ENCODE measurements at places on chromosomes 7 and 10. TPM values are rescaled to one million over a fixed set of nuclear protein-coding genes. Genes with fewer than 3 reads are reported as not detected.

Gene FRMPD2
- not detected for total RNA-seq

Gene TES
- total RNA-seq = 143 TPM

Gene SKIDA1
- total RNA-seq = 1.7 TPM

Gene GIMAP7
- not detected for total RNA-seq

Gene SYT15
- 5.2 TPM for total RNA-seq

Gene LLCFC1
- total RNA-seq = not detected

Gene POLD2
- total RNA-seq = 84.9 TPM

Gene LBX1
- not detected for total RNA-seq

Gene ZNF746
- 22.2 TPM for total RNA-seq

Gene PLAU
- 4.7 TPM for total RNA-seq

Gene ATRNL1
- 36.2 TPM for total RNA-seq

Gene DYNC1I1
- total RNA-seq = 3.9 TPM

Gene PEX1
- 9.8 TPM for total RNA-seq

- DNase-seq = no peak
Observed at GRCh38 chr7:111681242-111681641, 119.0 kb upstream of the IMMP2L start.

- DNase-seq = no peak
Observed at GRCh38 chr7:155274633-155275355, 22.9 kb upstream of the INSIG1 start.

DNA sequence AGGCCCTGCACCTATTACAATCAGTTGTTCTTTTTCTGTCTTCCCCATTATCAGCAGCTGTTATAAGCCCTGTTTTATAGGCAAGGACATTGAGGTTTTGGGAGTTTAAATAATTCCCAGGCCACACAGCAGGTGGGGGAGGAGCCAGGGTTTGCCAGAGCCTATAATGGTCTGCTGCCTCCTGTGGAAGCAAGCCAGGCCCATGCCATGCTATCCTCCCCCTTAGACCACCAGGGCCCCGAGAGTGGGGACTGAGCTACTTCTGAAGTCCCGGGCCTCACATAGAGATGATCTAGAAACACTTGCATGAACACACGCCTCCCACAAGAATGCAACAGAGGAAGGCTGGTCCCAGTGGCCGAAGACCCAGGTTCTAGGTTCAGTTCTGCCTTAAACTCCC is 141.7 kb downstream of the SH3PXD2A start:
- DNase-seq = no peak

DNA sequence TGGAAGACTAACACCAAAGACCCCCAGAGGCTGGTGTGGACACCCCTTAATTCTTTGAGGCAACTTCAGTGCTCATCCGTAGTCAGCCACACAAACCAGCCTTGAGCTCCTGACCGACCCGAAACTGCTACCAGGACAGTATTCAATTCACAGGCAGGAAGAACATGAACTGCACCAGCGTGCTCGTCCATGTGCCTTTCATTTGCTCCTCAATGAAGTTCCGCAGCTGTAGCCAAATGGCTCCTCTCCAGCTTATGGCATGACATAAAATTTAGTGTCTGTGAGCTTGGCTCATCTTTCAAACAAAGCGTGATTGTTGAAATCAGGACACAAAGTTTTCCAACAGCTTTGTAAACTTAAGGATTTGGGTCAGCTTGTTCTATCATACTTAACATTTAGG is 144.1 kb upstream of the FAM171A1 start:
- no peak for DNase-seq

DNA sequence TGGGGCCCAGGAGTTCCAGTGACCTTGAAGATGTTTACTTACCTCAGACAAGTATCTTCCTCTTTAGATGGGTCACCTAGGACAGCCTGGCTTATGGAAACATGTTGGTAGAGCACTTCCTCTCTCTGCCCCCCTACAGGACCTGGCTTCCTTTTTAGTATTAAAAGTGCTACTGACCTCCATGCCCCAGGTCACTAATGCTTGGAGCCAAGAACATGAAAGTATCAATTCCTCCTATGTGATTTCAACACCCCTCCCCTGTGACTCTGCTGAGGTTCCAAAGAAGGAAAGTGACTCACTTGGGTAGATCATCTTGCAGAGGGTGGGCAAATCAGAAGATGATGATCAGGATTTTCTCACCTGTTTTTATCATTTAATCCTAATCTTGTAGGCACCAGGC is 125.3 kb upstream of the CCDC6 start:
- no peak for DNase-seq

DNA sequence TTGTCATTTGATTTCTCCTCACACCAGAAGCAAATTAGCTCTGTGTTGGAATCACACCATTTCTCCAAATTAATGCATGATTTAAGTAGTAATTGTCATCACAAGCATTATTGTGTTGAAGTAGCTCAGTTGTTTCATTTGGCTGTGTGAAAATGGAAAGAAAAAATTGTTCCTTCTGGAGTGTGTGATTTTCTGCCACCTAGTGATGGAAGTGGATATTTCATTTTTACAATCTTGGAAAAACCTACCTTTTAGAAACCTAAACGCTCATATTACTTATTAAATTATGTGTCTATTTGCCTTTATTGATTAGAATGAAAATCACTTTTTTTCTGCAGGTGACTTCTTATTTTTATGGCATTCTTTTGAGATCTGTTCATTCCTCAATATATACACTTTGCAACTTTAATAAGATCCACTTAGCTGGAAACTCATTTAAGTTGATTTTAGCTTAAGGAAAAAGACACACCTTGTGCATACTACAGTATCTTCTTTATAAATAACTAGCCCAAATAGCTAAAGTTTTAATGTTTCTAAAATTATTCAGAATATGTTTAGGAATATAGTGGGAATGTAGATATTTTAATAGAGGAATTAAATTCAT is 50.0 kb downstream of the SRI start:
- DNase-seq = peak; percentile 6

DNA sequence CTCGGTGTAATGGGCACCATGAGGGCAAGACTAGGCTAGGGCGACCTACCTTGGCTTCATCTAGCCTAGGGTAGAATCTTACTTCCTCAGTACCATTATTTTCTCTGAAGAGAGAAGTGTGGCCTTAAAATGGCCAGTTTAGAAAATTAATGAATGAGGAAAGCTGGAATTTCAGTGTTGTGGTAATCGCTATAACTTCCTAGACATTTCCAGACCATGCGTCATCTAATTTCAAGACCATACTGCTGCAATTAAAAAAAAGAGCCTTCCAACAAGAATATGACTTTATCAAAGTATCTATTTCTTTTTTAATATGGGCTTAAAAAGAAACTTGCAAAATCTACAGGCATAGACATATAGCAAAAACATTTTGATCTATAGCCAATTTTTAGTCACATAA is 68.5 kb downstream of the CPVL start:
- DNase-seq = no peak

DNA sequence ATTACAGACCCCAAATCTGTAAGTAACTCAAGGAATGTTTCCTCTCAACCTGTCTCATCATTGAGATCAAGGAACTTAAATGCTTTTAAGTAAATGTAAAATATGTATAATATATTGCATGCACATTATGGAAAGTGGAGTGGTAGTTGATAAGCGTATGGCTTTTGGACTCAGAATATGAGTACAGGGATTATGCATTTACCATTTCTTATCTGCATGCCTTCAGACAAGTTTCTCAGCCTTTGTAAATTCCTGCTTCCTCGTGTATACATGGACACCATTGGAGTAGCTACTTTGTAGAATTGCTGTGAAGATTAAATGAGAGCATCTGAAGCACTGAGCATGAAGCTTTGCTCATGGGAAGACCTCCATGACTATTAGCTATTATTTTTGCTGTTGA is 70.5 kb downstream of the CACNB2 start:
- DNase-seq = no peak

DNA sequence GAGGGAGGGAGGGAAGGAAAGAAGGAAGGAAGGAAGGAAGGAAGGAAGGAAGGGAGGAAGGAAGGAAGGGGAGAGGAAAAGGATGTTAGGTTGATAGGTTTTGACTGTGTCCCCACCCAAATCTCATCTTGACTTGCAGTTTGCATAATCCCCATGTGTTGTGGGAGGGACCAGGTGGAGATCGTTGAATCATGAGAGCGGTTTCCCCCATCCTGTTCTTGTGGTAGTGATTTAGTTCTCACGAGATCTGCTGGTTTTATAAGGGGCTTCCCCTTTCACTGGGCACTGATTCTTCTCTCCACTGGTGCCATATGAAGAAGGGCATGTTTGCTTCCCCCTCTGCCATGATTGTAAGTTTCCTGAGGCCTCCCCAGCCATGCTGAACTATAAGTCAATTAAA is 15.1 kb upstream of the NUDCD3 start:
- no peak for DNase-seq

DNA sequence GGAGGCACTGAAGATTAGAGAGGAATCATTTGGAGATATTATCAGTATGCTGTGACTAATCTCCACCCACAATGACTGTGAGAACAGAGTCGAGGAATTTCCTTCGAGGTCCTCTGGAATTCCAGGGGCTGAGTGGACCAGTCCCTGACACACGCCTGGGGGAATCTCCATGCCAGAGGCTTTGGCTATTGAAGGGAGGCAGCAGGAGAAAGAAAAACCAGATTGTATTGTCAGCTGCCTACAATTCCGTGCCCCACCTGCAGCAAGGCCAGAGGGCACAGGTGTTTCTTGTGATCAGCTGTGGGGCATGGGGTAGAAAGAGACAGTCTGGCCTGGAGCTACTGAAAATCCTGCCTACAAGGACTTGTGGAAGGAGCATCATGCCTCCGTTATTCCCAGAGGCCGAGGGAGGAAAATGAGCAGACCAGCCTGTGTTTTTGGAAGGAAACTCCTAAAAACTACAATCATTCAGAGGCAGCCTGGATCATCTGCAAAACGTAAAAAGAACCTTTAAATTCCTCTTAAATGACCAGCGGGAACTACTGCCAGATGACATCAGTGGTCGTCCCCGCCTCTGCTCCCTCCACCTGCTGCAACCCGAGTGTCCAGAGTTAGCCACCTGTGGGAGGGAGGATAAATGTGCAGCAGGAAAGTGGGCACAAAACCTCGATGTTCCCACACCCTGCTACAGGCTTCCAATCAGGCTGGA is 25.4 kb upstream of the ANK3 start:
- DNase-seq = peak; percentile 62

DNA sequence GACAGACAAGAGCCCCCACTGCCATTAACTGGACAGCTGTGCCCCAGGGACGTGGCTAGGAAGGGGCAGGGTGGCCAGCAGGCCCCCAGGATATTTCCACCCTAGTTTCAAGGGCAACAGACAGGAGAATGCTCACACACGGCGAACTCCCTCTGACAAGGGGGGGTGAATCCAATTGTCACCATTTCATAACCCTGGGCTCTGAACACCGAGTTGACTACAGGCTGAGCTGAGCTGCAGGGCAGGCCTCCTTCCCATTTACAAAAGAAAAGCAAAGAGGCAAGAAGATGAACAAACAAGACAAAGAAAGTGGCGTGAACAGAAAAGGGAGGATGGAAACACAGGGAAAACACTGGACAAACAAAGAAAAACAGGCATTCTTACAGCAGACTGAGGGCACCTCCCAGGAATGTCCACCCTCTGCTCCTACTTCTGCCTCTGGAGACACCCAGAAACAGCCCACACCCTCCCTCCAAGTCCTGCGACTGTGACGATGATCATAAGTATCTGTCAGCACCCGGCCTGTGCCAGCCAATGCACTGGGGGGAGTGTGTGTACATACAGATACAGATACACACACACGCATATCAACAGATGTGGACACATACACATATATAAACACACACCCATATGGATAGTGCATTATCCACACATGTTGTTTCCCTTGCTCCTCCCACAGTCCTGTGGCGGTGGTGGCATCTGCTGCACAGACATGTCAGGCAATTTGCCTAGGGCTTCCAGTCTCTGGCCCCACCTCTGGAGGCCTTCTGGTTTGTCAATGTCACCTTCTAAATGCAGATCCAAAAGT is 66.2 kb downstream of the FAM53B start:
- DNase-seq = no peak

- DNase-seq = no peak
Observed at GRCh38 chr7:8208816-8209215, 53.2 kb downstream of the ICA1 start.

DNA sequence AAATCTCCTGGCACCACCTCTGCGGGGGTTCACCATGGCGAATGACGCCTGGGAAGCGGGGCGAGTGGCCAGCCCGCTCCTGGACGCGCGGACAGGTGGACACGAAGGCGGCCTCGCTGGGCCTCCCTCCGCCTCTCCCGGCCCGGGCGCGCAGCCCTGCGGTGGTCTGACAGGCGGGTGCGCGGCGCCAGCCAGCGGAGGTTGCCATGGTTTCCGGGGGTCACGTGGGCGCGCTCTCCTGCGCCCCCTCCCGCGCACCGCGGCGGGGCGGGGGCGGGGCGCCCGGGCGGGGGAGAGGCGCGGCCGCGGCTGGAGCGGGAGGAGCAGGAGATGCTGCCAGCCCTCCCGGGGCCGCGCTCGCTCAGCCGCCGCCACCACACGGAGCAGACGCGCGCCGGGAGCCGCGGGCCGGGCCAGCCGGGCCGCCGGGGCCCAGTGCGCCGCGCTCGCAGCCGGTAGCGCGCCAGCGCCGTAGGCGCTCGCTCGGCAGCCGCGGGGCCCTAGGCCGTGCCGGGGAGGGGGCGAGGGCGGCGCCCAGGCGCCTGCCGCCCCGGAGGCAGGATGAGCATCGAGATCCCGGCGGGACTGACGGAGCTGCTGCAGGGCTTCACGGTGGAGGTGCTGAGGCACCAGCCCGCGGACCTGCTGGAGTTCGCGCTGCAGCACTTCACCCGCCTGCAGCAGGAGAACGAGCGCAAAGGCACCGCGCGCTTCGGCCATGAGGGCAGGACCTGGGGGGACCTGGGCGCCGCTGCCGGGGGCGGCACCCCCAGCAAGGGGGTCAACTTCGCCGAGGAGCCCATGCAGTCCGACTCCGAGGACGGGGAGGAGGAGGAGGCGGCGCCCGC is at the start of gene PRKAR2B:
Gene PRKAR2B, plus strand, starts transcription at position 359 of the 848 bp plus-strand sequence. Its CDS starts 203 bp downstream, at position 562.
- DNase-seq = peak; percentile 55

GRCh38 chr10:111158595-111158994 is 81.8 kb downstream of the ADRA2A start:
- no peak for DNase-seq

DNA sequence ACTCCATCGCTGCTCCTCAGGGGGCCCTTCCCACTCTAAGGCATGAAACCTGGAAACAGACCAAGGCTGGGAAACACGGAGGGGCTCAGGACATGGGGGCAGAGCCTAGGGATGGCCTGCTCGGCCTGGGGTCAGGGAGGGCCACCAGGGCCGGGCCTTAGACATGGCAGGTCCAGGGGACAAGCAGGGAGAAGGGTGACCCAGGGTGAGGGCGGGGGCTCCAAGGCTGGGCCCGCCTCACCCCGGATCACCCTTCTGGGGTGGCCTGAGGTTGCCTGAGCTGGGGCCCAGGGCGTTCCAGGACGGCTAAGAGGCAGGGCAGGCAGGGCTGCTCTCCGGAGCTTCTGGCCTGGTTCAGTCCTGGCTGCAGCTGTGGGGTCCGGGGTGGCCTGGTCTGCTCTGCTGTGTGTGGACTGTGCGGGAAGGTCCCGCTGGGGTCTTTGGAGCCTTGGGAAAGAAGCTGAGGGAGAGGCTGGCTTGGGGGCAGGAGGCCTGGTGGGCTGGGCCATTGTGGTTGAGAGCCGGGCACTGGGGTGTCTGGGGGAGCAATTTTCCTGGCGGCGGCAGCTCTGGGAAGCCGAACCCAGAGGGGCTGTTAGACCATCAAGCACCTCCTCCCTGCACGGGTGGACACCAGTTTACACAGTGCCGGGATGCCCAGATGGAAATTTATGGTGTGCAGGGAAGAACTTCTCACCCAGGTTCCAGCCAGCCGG is 52.2 kb downstream of the UNCX start:
- no peak for DNase-seq

- no peak for DNase-seq
Observed at GRCh38 chr10:103552856-103553742, 59.6 kb downstream of the NEURL1 start.

GRCh38 chr7:16646472-16647072 is 591 bp downstream of the BZW2 start:
- DNase-seq = peak; percentile 32

GRCh38 chr7:100128637-100128963 is 1.8 kb downstream of the MBLAC1 start:
- DNase-seq = no peak
